ENCODE measurements at places on chromosomes 16 and 17.

GRCh38 chr17:83080858-83081683 lies 1.7 kb downstream of the METRNL start:
- no peak for DNase-seq

GRCh38 chr16:72908362-72909167 lies 139.4 kb downstream of the ZFHX3 start:
- no peak for DNase-seq

DNA sequence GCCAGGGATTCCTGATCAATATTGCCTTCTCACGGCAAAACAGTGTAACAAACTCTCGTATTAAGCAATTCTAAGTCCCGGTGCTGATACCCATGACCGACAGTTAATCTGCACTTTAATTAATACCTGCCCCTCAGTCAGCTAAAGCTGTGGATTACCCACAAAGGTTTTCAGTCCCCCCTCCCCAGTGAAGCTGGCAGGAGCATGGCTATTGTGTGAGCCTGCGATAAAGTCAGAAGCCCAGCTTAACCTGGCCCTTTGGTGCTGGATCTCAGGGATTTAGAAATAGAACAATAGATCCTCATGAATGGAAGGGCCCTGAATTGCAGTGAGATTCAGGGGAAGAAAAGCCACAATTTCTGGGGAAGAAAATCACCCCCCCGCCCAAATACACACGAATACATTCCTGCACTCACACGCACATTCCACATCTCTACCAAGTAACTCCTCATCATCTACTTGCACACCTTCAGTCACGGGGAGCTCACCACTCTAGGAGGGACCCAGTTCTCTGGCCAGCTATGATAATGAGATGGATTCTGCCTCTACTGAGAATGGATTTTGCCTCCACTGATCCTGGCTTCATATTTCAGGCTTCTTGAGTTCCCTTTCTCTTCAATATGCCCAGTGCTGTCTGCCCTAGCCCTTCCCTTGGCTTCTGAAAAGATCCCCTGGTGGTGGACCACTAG lies 102.6 kb downstream of the WSCD1 start:
- DNase-seq = no peak

GRCh38 chr17:78974635-78975591 lies 4.8 kb downstream of the LGALS3BP start:
- peak; percentile 62 for DNase-seq

DNA sequence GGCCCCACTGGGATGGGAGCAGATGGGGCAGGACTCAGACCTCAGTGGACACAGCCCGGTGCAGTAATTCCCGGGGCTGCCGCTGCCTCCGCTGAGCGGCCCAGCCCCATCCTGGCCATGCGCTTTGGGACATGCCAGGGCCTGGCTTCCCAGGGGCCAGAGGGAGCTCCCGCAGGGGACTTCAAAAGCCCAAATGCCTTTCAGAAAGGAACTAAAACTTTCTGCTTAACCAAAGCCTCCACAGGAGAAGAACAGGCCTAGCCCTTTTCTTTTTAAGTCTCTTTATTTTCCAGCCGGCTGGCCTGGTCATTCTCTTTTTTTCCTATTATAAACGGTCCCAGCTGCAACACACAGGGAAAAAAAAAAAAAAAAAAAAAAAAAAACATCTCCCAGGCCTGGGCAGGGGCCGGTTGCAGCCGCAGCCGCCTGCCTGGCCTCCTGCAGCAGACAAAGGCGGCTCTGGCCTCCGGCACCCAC lies 10.7 kb upstream of the ZNF423 start:
- no peak for DNase-seq

Measured in fibroblast of skin of left quadriceps (primary cell).